Pancreas (tissue), 10 donors: ENCODE measurements at places on chromosomes 2 and 18. TPM values are rescaled to one million over a fixed set of nuclear protein-coding genes. Genes with fewer than 3 reads are reported as not detected.

LIMS3 gene
- 1.5 TPM for total RNA-seq

EHD3 gene
- total RNA-seq = 3.5 TPM

DNA sequence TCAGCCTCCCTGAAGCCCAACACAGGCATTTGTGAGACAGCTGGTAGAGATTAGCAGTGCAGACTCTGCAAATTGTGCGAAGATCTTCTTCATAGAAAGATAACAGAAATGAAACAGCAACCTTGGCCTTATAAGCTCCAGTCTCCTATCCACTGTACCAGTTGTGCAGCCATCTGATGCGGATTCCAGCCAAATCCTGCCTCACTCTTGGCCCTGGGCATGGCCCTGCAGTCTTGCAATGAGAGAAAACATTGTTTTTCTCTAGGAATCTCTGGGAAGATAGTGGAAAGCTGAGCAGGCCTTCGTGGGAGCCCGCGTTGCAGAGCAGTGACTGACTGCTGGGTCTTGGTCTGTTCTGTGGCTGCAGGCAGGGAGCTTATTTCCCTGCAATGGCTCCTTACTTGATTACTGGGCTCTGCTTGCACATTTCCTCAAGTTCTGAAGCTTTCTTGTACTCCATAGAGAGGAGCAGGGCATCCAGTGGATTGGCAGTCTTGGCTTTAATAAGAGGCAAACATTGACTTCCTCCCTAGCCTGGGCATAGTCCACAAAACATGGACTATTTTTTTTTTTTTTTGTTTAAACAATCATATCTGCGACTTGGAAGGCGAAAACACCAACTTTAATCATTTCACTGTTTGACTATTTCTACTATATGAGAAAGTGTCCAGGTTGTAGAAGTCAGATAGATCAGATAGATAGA is 193.0 kb downstream of the ACTR3 start:
- H3K27me3 ChIP-seq = no peaks in the 10 kb centered on the region
- H3K4me1 ChIP-seq = peaks cover 13% of the 10 kb centered on the region
- no peak overlapping the region for H3K4me3 ChIP-seq
- H3K27ac ChIP-seq = no peak overlapping the region

GRCh38 chr2:236862961-236863728 is 222.5 kb upstream of the COPS8 start:
- no peak overlapping the region for H3K4me3 ChIP-seq
- H3K27me3 ChIP-seq = no peaks in the 10 kb centered on the region
- no peak for DNase-seq
- H3K27ac ChIP-seq = no peak overlapping the region
- H3K4me1 ChIP-seq = no peaks in the 10 kb centered on the region

DNA sequence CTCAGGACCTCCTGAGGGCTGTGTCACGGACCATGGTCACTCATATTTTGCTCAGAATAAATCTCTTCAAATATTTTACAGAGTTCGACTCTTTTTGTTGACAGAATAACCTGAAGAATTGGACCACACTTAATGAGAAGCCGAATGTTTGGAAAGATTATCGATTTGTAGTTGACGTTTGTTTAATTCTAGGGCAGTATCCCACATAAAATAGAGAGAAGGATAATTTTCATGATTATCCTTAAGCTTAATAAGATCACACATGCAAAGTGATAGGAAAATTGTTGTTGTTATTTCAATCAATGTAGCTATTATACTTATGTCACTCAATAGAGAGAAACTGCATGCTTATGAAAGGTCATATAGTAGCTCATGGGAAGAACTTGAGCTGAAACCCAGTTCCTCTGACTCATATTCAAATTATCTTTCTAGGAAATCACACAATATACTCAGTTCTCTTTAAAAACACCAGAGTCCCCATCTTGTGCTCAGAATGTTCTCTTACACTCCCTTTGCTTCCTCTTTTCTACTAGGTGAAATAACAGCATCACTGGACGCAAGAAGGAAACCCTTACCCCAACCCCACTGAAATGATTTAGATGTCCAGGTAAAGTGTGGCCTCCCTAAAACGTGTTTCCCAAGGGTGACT is 982.1 kb downstream of the TSN start:
- no peaks in the 10 kb centered on the region for H3K27me3 ChIP-seq
- no peaks in the 10 kb centered on the region for H3K4me1 ChIP-seq
- H3K4me3 ChIP-seq = no peak overlapping the region

DNA sequence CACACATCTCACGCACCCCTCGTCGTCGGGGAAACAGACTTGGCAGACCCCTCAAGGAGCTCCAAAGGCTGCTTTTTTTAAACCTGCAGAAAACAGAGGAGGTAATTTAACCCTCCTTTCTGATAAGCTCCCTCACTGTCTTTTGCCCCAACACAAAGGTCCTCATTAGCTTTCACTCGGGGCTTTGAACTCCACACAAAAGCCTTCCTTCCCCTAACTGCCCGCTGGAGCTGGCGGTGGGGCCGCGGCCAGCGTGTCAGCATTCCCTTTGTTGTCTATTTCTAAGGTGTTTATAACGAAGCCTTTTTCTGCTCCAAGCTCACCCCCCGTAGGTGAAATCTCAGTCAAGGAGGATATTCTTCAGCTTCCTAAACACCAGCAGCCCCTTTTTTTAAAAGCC is 43.5 kb upstream of the ID2 start:
- H3K27ac ChIP-seq = no peak overlapping the region
- no peaks in the 10 kb centered on the region for H3K36me3 ChIP-seq
- H3K27me3 ChIP-seq = no peaks in the 10 kb centered on the region
- no peak overlapping the region for H3K4me3 ChIP-seq
- H3K4me1 ChIP-seq = peaks cover 3% of the 10 kb centered on the region
- no peak for DNase-seq

DNA sequence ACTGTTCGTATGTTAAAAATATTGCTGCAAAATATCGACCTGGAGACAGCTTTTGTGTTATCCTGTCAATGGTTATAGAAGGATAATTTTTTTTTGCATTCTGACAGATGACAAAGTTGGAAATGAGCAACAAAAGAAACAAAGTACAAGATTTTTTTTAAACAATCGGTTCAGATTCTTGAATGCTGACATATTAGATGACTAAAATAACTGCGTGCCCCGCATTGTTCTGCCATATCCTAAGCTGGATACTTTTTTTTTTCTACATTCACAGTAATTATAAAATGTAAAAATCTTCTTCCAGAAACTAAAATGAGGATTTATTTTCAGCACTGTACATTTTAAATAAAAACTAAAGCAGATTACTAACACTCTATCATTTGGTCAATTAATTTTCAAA is 67.1 kb downstream of the ABCG8 start:
- no peaks in the 10 kb centered on the region for H3K27me3 ChIP-seq
- no peak overlapping the region for H3K4me3 ChIP-seq
- no peak for DNase-seq
